Activated CD4-positive, alpha-beta memory T cell treated with anti-CD3 and anti-CD28 coated beads, Interleukin-2, amount 10 ng/mL, durations not matched to agents 7 days and 5 days (primary cell): ENCODE measurements at places on chromosomes 1 and 21. TPM values are rescaled to one million over a fixed set of nuclear protein-coding genes. Genes with fewer than 3 reads are reported as not detected.

The RAB3B gene
- 0.03 TPM for total RNA-seq

The STX12 gene
- 33.1 TPM for total RNA-seq

The AMY1C gene
- not detected for total RNA-seq

The PRAMEF33 gene
- total RNA-seq: not detected

The PLA2G5 gene
- total RNA-seq: not detected

The RYR2 gene
- total RNA-seq: 0.05 TPM

The FAM89A gene
- 6.8 TPM for total RNA-seq

The TMPRSS3 gene
- total RNA-seq: 24.8 TPM

The AIM2 gene
- total RNA-seq: 28.1 TPM

The EFNA1 gene
- total RNA-seq: not detected

The TCP10L gene
- 0.95 TPM for total RNA-seq

The ABCG1 gene
- total RNA-seq: 25.3 TPM

The CYP4A22 gene
- total RNA-seq: not detected

The HES3 gene
- not detected for total RNA-seq

The REG4 gene
- not detected for total RNA-seq

The CFAP410 gene
- total RNA-seq: 15.5 TPM

The GJC2 gene
- 0.38 TPM for total RNA-seq

The OR2M3 gene
- not detected for total RNA-seq

The CHRM3 gene
- not detected for total RNA-seq

The RNU1-2 gene
- total RNA-seq: 1,691 TPM

The LENEP gene
- total RNA-seq: 0.35 TPM

The OPTC gene
- not detected for total RNA-seq

The DCAF8 gene
- total RNA-seq: 123 TPM

The LRRC38 gene
- not detected for total RNA-seq

The MSH4 gene
- 0.20 TPM for total RNA-seq

The B3GALT2 gene
- 4.3 TPM for total RNA-seq

The VN1R5 gene
- total RNA-seq: not detected

The CFHR1 gene
- total RNA-seq: not detected

The TACSTD2 gene
- total RNA-seq: not detected

The TNFRSF1B gene
- total RNA-seq: 447 TPM

The L1TD1 gene
- not detected for total RNA-seq

The UHMK1 gene
- 74.9 TPM for total RNA-seq

The VCAM1 gene
- total RNA-seq: not detected

The ALPL gene
- total RNA-seq: not detected

The IL23R gene
- 4.2 TPM for total RNA-seq

The ZNF695 gene
- 0.63 TPM for total RNA-seq

The FCRLA gene
- total RNA-seq: not detected

The KRTAP10-11 gene
- not detected for total RNA-seq

The DNAI4 gene
- total RNA-seq: 1.4 TPM

The COL8A2 gene
- total RNA-seq: not detected

The TSPAN2 gene
- 2.4 TPM for total RNA-seq

The MPC2 gene
- total RNA-seq: 61.4 TPM

The RCSD1 gene
- 155 TPM for total RNA-seq

The ELAPOR1 gene
- 4.1 TPM for total RNA-seq

The UTS2 gene
- 1.1 TPM for total RNA-seq

The SPATA21 gene
- 0.05 TPM for total RNA-seq

The NECTIN4 gene
- not detected for total RNA-seq

The LIPI gene
- total RNA-seq: not detected

The SPOCD1 gene
- 0.15 TPM for total RNA-seq

The RXRG gene
- total RNA-seq: not detected

The ROR1 gene
- total RNA-seq: not detected

The GJB5 gene
- total RNA-seq: not detected
